Activated naive CD4-positive, alpha-beta T cell treated with Interleukin-2 at 50 U/mL for 16 hours (primary cell): ENCODE measurements at places on chromosomes 12 and 14.
A peak's percentile ranks its signal among the peaks of the same experiment; 100 is the strongest.

DNA sequence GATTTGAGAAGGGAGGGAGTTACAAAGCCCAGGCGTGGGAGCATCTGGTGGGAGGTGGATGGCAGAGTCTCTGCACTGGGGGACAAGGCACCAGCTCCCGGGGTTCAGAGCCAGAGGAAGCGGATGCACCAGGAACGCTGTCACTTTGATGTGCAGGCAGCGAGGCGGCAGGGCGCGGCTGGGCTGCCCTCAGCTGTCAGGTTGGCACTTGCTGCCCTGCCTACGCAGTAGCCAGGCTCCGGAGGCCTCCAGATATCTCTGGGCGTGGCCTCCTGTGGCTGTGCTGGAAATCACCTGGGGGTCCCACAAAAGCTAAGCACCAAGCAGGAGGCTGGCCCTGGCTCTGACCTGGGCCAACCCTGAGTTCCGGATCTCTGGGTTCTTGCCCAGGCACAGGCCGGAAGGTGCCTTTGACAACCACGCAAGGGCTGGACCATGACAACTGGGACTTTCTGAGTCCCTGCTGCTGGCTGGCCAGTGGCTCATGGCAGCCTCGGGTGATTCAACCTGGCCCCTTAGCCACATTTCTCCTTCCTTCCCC, 62.1 kb upstream of the MAP1LC3B2 start:
- DNase-seq = no peak

GRCh38 chr14:74616507-74616906, 4.5 kb upstream of the LTBP2 start:
- DNase-seq = peak; percentile 31

GRCh38 chr12:91215940-91216454, 33.4 kb upstream of the DCN start:
- no peak for DNase-seq

GRCh38 chr12:94588346-94588745, 62.0 kb downstream of the TMCC3 start:
- DNase-seq = no peak

DNA sequence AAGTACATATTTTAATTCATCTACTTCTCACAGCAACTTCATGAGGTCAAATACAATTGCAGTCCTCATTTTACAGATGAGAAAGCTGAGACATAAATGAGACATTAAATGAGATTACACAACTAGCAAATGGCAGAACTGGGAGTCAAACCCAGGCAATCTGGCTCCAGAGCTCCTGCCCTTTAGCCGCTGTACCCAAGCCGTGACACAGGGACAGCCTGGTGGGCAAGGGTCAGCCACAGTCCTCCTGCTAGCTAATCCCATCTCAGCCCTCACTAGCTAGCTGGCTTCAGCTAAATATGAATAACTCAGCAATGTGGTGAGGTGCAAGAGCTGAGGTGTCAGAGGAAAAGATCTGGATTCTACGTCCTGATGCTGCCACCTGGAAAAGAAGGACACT, 54.8 kb downstream of the NINJ2 start:
- no peak for DNase-seq

- DNase-seq = no peak
Observed at GRCh38 chr12:32475724-32476123, 76.4 kb downstream of the FGD4 start.

- DNase-seq = no peak
Observed at GRCh38 chr12:110354172-110354780, 49.2 kb downstream of the ANAPC7 start.

DNA sequence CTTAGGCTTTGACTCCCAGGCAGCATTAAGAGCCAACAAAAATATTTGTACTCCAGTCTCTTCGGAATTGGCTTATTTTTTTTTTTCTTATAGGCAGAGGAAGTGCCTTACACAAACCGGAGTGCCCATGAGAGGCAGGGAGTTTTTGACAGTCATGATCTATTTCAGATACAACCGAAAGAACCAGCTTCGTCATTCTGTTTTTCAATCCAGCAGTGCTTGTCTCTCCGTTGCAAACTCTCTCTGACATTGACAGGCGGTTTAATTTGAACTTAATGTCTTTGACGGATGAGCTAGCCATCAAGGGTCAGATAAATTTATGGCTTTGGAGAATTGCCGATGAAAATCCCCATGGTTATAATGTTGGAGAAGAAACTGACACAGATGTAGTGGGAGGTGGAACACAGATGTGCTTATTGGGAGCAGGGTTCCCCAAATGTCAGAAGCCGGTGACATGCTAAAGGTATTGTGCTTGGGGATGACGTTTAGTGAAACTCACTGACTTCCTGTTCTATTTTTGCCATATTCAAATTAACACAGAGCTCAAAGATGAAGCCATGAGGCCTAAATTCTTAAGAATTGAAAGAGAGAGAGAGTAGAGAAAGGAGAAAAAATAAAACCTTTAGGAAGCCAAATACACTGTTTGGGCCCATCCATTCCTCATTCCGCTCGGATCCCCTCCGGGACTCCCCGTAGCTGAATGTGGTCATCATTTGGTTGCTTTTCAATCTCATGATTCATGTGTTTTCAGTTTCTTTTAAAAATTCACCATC, 59.7 kb downstream of the PLXNC1 start:
- peak; percentile 60 for DNase-seq

- DNase-seq = no peak
Observed at GRCh38 chr12:56107242-56107641, 2.9 kb downstream of the PA2G4 start.

- no peak for DNase-seq
Observed at GRCh38 chr12:76633415-76633814, 73.8 kb upstream of the OSBPL8 start.
